ENCODE measurements at places on chromosomes 13 and 19.

DNA sequence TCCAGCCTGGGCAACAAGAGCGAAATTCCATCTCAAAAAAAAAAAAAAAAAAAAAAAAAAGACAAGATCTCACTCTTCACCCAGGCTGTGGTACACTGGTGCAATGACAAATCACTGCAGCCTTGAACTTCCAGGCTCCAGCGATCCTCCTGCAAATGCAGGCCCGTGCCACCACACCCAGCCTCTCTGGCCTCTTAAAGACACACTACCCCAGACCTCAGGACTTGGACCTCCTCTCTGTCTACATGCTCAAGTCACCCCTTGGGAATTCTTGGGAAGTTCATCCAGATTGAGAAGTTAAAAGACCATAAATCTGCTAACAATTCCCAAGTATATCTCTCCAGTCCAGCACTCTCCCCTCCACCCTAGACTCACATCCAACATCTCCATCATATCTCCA lies 10.6 kb upstream of the HIPK4 start:
- DNase-seq: no peak

DNA sequence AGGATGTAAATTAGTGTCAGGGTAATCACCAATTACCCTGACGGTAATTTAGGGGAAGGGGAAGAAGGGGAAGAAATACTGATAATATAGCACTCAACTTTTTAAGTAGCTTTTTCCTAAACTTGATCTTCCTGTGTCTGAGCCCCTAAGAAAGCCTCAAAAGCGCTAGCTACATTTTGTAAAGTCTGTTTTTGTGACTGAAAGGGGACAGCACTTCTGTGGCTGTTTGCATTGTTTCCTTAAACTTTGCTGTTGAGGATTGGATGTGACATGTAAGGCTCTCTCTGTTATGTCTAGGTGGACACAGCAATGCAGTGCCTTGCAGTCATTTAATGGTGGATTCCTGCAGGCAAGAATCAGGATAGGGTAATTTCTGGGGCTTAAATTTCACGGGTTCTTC lies 42.8 kb downstream of the SPATA13 start:
- no peak for DNase-seq

- DNase-seq: no peak
Observed at GRCh38 chr19:6528544-6529121, 2.2 kb upstream of the TNFSF9 start.

GRCh38 chr19:37946132-37946531 lies 39.1 kb downstream of the SIPA1L3 start:
- DNase-seq: no peak

GRCh38 chr13:113420833-113421600 lies 32.3 kb downstream of the ADPRHL1 start:
- DNase-seq: no peak

DNA sequence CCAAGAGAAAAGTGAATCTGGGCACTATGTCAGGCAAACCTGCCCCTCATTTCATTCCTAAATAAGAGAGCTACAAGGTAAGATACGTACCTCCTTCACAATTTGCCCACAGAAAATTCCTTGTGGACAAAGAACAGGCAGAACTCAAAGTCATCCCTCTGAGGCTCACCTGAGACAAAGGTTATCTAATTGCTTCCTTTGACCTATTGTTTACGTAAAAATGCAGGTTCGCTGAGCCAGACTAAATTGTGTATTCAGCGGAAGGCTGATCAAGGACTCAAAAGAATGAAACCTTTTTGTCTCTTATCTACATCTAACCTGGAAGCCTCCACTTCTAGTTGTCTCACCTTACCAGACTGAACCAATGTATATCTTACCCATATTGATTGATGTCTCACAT lies 213.3 kb downstream of the POSTN start:
- no peak for DNase-seq

DNA sequence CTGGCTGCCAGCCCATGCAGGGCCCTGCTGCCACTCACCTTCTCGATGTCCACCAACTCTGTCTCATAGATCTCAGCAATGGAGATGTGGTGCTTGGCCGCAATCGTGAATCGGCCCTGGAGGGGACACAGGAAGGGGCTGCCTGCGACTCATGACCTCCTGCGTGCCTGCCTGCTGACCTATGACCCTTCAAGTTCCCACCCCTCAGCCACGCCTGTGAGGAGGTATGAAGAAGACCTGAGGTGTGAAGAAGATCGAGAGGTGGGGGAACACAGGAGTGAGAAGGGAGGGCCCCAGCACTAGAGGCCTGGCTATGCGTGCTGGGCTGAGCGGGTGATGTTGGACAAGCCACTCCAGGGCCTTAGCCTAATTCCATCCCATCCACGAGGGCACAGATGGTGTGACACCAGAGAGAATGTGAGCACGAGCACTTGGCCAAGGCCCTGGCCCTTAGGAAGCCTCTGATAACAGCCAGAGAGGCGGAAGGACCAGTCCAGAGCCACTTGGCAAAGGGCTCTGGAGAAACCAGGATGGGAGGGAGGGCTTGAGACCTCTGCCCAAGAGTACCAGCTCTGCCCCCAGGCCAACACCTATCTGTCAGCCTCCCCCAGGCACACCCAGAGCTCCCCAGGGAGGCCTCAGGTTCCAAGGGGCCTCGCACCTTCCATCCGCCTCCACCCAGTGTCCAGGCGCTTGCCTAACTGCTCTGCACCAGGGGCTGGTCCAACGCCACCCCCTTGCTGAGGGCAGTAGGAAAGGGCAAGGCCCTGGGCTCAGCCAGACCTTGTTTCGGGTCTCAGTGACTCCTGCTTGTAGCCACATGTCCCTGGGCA lies 9.6 kb upstream of the KPTN start:
- no peak for DNase-seq

GRCh38 chr13:32310134-32310706 lies 4.9 kb downstream of the ZAR1L start:
- no peak for DNase-seq

DNA sequence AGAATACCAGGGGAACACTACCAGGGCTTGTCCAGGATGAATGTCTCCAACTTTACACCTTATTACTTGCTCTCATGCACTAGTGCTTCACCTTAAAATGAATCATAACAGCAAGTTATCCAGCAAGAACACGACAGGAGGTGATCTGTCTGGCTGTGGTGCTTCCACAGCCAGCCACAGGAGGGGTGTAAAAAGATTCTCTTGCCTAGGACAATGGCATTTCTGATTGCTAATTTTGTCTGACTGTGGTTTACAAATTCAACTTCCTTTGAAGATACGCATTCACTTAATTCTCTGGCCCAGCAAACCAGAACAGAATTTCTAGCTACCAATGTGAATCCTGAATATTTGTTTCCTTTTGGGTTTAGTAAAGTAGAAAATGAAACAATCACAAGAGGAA lies 23.1 kb upstream of the COG3 start:
- no peak for DNase-seq

DNA sequence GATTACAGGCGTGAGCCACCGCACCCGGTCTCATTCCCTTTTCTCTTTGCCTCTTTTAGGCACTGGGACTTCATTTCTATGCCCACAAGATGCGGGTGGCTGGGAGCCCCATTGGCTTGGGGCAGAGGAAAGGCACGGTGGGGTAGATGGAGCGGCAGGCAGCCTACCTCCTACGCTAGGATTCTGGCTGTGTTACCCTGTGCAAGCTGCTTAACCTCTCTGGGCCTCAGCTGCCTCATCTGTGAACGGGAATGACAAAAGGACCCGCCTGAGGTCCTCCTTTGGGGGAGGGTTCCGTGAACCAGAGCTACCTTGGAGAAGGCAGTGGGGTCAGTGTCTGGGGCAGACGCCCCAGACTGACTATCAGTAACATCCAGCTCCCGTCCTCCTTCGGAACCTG lies 9.3 kb upstream of the LINGO3 start:
- no peak for DNase-seq

DNA sequence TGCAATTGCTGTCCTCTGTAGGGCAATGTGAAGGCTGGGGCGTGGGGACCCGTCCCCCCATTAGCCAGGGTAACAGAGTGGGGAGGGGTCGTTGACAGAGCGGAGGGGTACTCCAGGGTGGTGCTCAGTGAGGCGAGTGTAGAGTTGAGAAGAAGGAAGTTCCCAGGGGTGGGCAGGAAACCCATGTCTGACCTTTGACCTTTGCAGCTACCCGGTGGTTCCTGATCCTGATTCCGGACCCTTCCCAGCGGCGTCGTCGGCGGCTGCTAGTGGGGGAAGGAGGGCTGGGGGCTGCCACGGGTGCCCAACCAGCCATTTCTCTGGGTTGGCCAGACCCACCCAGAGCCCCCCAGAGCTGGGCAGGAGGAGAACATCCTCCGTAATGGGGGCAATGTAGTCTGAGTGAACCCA lies 2.1 kb upstream of the PLVAP start:
- no peak for DNase-seq

DNA sequence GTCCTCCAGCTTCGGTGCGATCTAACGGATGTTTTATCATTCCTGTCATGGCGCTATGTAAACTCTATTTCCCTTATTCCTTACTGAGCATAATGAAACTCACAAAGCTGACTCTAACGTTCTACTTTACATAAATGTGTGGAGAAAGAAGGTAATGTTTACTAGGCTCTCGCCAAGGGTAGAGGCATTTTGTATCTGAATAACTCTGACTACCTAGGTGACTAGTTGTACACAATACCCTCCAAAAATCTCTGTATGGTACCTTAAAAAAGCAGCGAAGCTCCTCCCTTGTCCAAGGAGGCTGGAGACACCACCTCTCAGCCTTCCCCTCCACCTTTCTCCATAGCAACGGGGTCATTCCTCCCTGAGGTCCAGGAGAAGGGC lies 316 bp upstream of the ZNF530 start:
- no peak for DNase-seq

DNA sequence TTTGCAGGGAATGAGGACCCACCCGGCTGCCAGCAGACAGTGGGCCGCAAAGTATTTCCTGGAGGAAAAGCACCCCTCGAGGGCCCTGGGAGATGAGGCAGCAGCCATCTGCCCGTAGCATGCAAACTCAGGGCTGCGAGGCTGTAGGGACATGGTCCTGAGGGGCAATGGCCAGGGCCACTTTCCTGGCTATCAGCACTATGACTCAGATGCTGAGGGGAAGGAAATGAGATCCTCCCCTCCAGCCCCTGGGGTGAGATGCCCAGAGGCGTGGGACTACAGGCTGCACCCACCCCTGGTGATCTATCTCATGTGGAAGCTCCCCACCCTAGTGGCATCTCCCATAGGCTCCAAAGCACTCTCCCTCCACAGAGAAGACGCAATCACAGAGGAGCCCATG lies 80.1 kb downstream of the SLC7A1 start:
- DNase-seq: no peak

- peak; percentile 59 for DNase-seq
Observed at GRCh38 chr13:113907635-113908617, 44.0 kb upstream of the GAS6 start.

- DNase-seq: no peak
Observed at GRCh38 chr13:107461751-107462150, 753.6 kb downstream of the LIG4 start.

DNA sequence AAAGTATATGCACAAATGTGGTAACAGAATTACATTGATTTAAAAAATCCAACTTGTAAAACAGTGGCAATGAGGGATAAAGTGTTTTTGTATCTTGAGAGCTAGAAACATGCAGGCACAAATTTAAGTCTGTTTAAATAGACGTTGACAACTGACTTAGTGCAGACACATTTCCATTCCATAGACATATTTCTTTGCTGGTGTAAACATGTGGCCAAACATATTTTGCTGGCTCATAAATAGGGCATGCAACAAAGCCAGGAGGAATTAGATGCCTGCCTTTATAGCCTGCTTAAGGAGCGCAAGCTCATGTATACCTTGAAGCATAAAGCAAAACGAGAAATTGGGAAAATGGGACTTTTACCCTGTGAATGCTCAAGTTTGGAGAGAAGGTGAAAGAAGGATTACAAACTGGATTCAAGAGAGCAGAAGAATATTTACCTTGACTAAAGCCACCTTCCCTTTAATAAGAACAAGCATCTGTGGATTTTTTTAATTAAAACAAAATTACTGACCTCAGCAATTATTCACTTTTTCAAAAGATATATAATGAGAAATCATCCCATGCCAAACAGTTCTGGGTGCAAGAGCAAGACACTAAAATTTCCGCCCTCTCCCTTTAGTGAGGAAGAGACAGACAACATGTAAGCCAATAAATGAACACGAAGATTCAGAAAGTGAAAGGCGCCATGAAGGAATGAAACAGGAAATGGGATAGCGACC lies 71.0 kb downstream of the DCT start:
- DNase-seq: no peak

Measured in type B pancreatic cell (in vitro differentiated cells).